ENCODE measurements at places on chromosomes 4 and X.

- no peak for DNase-seq
- H3K4me1 ChIP-seq, result no peaks in the 10 kb centered on the region
- H3K36me3 ChIP-seq, result no peaks in the 10 kb centered on the region
- H3K27me3 ChIP-seq, result no peaks in the 10 kb centered on the region
- H3K27ac ChIP-seq, result no peak overlapping the region
These were observed 63.3 kb upstream of the ARX start for GRCh38 chrX:25079020-25079419.

- H3K4me3 ChIP-seq, result no peak overlapping the region
- H3K27me3 ChIP-seq, result no peaks in the 10 kb centered on the region
- H3K36me3 ChIP-seq, result no peaks in the 10 kb centered on the region
- peak; percentile 81 for DNase-seq
- peak overlapping the region; percentile 84 for H3K27ac ChIP-seq
These were observed 35.2 kb downstream of the SLC25A5 start for GRCh38 chrX:119503484-119503861.

- H3K36me3 ChIP-seq, result no peaks in the 10 kb centered on the region
- no peak for DNase-seq
- H3K4me3 ChIP-seq, result no peak overlapping the region
- H3K4me1 ChIP-seq, result no peaks in the 10 kb centered on the region
- H3K27me3 ChIP-seq, result peaks cover 4% of the 10 kb centered on the region
These were observed 41.8 kb upstream of the SORBS2 start for GRCh38 chr4:185853841-185854240.

DNA sequence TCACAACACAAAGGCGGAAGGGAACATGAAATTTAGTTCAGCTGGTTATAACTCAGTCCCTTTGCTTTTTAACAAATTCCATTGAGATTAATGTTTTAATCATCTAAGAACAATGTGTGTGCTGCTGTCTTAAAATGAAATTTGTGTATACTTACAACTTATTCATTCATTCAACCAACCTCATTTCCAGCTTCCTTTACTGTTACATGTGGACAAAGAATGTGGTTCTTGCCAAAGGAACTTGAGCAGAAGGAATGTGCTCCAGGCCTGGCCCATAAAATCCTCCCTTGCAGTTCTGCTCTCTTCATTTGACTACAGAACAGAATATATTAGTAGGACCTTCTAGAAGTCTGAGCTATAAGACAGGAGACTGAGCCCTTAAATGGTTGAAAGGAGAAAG lies 176.8 kb upstream of the GLRA2 start:
- H3K4me3 ChIP-seq, result no peak overlapping the region
- no peaks in the 10 kb centered on the region for H3K4me1 ChIP-seq
- H3K27me3 ChIP-seq, result no peaks in the 10 kb centered on the region
- H3K36me3 ChIP-seq, result no peaks in the 10 kb centered on the region
- no peak overlapping the region for H3K27ac ChIP-seq

- no peak overlapping the region for H3K4me3 ChIP-seq
- peak; percentile 1 for DNase-seq
- no peaks in the 10 kb centered on the region for H3K27me3 ChIP-seq
- no peak overlapping the region for H3K27ac ChIP-seq
- no peaks in the 10 kb centered on the region for H3K36me3 ChIP-seq
- no peaks in the 10 kb centered on the region for H3K4me1 ChIP-seq
These were observed 154.9 kb upstream of the GYPA start for GRCh38 chr4:144295286-144295995.

DNA sequence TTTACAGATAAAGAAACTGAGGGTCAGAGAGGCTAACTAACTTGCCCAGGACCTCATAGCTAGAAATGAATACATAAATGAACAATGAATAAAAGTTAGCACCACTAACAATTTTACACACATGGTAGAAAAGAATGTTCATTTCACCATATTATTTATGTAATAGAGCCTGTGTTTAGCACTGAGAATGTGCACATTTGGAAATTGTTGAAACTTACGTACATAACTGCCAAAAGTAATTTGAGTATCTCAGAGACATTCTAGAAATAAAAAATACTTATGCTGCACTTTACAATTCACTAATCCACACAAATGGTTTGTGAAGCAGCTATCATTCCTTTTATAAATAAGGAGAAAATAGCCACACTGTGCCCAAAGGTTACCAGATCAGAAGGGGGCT lies 9.9 kb downstream of the CASK start:
- no peak overlapping the region for H3K4me3 ChIP-seq
- peak; percentile 34 for DNase-seq
- peak overlapping the region; percentile 69 for H3K27ac ChIP-seq
- H3K27me3 ChIP-seq, result no peaks in the 10 kb centered on the region
- peaks cover 5% of the 10 kb centered on the region for H3K4me1 ChIP-seq

- H3K4me1 ChIP-seq, result no peaks in the 10 kb centered on the region
- no peak overlapping the region for H3K27ac ChIP-seq
- no peaks in the 10 kb centered on the region for H3K27me3 ChIP-seq
- no peak for DNase-seq
- no peak overlapping the region for H3K4me3 ChIP-seq
- H3K36me3 ChIP-seq, result no peaks in the 10 kb centered on the region
These were observed 187.3 kb downstream of the ANAPC10 start for GRCh38 chr4:144910723-144911122.

DNA sequence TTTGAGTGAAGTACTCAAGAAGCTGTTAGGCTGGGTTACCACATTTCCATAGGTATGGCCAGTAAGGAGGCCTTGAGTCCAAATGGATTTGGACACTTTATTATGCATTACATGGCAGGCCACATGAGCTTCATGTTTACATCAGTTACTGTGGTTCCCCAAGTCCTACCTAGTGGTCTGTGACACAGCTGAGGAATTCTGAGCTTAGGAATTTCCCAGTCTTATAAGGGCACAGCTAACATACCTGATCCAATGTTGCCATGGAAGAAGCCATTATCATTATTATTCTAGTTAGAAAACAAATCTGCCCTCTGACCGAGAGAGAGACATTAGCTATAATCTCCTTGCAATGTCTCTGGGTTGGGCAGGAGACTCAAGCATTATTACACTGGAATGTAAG lies 174.4 kb upstream of the NUDT10 start:
- no peak overlapping the region for H3K27ac ChIP-seq
- H3K4me3 ChIP-seq, result no peak overlapping the region
- no peak for DNase-seq
- no peaks in the 10 kb centered on the region for H3K36me3 ChIP-seq
- 0 out of 2 replicates have a peak, but pooled peaks cover 2% of the 10 kb centered on the region for H3K27me3 ChIP-seq

GRCh38 chr4:54423066-54423465 lies 194.0 kb downstream of the PDGFRA start:
- no peak overlapping the region for H3K27ac ChIP-seq
- H3K27me3 ChIP-seq, result peaks cover 14% of the 10 kb centered on the region
- peak; percentile 59 for DNase-seq
- H3K4me3 ChIP-seq, result no peak overlapping the region
- no peaks in the 10 kb centered on the region for H3K36me3 ChIP-seq
- H3K4me1 ChIP-seq, result no peaks in the 10 kb centered on the region

- peak; percentile 57 for DNase-seq
- no peak overlapping the region for H3K4me3 ChIP-seq
- H3K27me3 ChIP-seq, result peaks cover 11% of the 10 kb centered on the region
- peaks cover 6% of the 10 kb centered on the region for H3K4me1 ChIP-seq
- H3K27ac ChIP-seq, result no peak overlapping the region
These were observed 105.7 kb downstream of the PSAPL1 start for GRCh38 chr4:7328913-7329638.

DNA sequence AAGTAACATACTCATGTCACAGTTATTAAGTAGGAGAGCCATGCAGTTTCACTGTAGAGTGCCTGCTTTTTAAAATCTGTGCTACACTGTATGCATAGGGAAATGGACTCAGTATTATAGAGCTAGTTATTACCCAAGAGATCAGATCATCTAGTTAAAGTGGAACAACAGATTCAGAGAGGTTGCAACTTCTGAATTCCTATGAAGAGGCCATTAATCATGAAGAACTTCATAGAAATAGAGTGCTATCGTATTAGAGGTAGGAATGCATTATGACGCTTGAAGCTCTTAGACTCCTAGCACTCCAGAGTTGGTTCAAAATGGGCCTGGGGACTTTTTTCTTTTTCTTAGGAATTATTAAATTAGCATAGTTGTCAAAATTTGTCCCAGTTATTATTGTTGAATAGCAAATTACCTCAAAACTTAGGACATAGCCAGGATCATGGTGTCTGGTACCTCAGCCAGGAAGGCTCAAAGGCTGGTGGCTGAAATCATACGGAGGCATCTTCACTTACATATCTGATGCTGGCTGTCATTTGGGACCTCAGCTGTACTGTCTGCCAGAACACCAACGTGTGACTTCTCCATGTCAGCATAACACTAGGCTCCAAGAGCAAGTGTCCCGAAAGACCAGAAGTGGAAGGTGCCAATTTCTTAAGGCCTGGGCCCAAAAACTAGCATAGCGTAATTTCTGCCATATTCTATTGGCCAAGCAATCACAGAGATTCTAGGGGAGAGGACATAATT lies 125.7 kb downstream of the STAG2 start:
- no peak for DNase-seq
- peaks cover 18% of the 10 kb centered on the region for H3K36me3 ChIP-seq
- H3K27ac ChIP-seq, result no peak overlapping the region
- H3K27me3 ChIP-seq, result no peaks in the 10 kb centered on the region

- H3K4me3 ChIP-seq, result no peak overlapping the region
- no peaks in the 10 kb centered on the region for H3K36me3 ChIP-seq
- no peaks in the 10 kb centered on the region for H3K4me1 ChIP-seq
- H3K27ac ChIP-seq, result no peak overlapping the region
- no peak for DNase-seq
These were observed 467.0 kb downstream of the STIM2 start for GRCh38 chr4:27327421-27328181.

GRCh38 chr4:3215256-3215655 lies 33.7 kb upstream of the MSANTD1 start:
- no peaks in the 10 kb centered on the region for H3K4me1 ChIP-seq
- no peak for DNase-seq
- no peak overlapping the region for H3K27ac ChIP-seq
- H3K36me3 ChIP-seq, result peaks cover 57% of the 10 kb centered on the region
- H3K4me3 ChIP-seq, result no peak overlapping the region
- no peaks in the 10 kb centered on the region for H3K27me3 ChIP-seq

GRCh38 chrX:44025555-44025954 lies 52.4 kb upstream of the NDP start:
- DNase-seq, result peak; percentile 24
- no peak overlapping the region for H3K27ac ChIP-seq
- H3K4me1 ChIP-seq, result no peaks in the 10 kb centered on the region
- no peaks in the 10 kb centered on the region for H3K36me3 ChIP-seq

GRCh38 chrX:1658071-1658491 lies 43.2 kb downstream of the ASMT start:
- no peak overlapping the region for H3K27ac ChIP-seq
- H3K4me1 ChIP-seq, result no peaks in the 10 kb centered on the region
- H3K4me3 ChIP-seq, result no peak overlapping the region
- H3K27me3 ChIP-seq, result no peaks in the 10 kb centered on the region

DNA sequence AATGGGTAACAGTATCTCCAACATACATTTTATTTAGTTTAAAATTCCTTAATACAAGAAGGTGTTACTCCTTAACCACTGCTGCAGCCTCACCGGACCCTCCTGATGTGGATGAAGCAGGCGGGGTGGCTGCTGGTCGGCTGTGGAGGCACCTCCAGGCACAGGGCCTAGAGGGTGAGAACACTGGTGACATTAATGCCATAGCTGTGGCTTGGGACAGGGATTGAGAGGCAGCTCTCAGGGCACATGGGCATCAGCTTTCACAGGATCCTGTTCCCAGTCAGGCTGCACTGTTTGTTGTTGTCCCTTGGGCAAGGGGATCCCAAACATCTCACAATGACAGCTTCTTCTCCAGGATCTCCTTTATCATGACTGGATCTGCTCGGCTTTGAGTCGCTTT lies 90.0 kb downstream of the GATB start:
- no peak overlapping the region for H3K27ac ChIP-seq
- no peaks in the 10 kb centered on the region for H3K27me3 ChIP-seq
- no peaks in the 10 kb centered on the region for H3K36me3 ChIP-seq
- H3K4me1 ChIP-seq, result peaks cover 10% of the 10 kb centered on the region
- DNase-seq, result no peak

DNA sequence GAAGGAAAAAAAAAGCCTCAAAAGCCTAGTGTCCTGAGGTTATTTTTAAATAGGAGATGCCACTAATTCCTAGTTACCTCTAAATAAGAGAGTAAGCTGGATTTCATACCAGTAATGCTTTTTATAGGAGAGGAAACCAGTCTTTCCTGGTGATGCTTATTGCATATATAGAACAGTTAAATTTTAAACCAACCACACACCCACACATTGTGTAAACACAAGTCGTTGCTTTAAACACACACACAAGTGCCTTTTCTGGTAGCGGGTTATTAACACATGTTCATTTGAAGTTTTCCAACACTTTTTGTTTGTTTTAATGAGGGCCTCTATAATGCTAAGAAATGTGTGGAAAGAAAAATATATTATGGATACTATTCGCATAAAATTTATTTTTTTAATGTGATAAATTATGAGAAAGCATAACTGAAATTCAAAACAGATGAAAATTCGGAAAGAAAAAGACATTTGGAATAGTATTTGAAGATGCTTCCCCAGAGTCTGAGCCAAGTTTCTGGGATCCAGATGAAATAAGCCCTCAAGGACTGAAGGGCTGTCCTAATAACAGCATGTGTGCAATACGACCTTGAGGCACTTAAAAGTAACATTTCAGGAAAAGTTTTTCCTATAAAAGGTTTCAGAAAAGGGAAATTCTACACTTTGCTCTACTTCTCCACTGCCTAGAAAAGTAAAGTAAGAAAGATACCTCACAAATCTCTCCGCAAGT lies 2.0 kb downstream of the ANTXR2 start:
- peak overlapping the region; percentile 85 for H3K4me3 ChIP-seq
- H3K4me1 ChIP-seq, result peaks cover 1% of the 10 kb centered on the region
- peaks cover 14% of the 10 kb centered on the region for H3K36me3 ChIP-seq
- peak; percentile 55 for DNase-seq
- H3K27ac ChIP-seq, result peak overlapping the region; percentile 41
- H3K27me3 ChIP-seq, result no peaks in the 10 kb centered on the region

- no peak overlapping the region for H3K27ac ChIP-seq
- no peak overlapping the region for H3K4me3 ChIP-seq
- H3K36me3 ChIP-seq, result no peaks in the 10 kb centered on the region
- DNase-seq, result peak; percentile 54
These were observed 24.2 kb downstream of the FGFBP1 start for GRCh38 chr4:15914291-15914690.

- no peaks in the 10 kb centered on the region for H3K36me3 ChIP-seq
- H3K4me1 ChIP-seq, result no peaks in the 10 kb centered on the region
- no peak overlapping the region for H3K27ac ChIP-seq
- DNase-seq, result no peak
- H3K4me3 ChIP-seq, result no peak overlapping the region
These were observed 108.5 kb upstream of the GLRA2 start for GRCh38 chrX:14420841-14421240.

- H3K27me3 ChIP-seq, result no peaks in the 10 kb centered on the region
- no peaks in the 10 kb centered on the region for H3K36me3 ChIP-seq
- H3K4me1 ChIP-seq, result no peaks in the 10 kb centered on the region
- H3K27ac ChIP-seq, result no peak overlapping the region
- H3K4me3 ChIP-seq, result no peak overlapping the region
- no peak for DNase-seq
These were observed 29.8 kb upstream of the SMARCAD1 start for GRCh38 chr4:94177822-94178221.

DNA sequence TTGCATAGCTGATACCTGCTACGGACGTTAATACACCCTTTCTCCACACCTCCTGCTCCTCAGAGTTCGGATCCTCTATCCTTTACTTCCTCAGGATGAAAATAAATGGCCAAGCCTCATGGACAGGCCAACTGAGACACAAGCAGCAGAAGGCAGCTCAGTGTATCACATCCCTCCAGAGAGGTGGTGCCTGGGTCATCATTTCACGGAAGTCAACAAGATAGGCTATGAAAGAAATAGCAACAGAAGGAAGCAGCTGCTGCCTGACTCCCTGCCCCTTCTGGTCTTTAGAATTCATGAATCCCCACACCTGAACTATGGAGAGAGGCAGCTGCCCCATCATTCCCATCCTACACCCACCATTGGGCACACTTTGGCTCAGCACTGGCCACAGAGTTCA lies 267.1 kb upstream of the ETNPPL start:
- H3K4me1 ChIP-seq, result peaks cover 3% of the 10 kb centered on the region
- DNase-seq, result no peak
- H3K36me3 ChIP-seq, result no peaks in the 10 kb centered on the region
- no peak overlapping the region for H3K4me3 ChIP-seq
